T47D (cell line): ENCODE measurements at places on chromosomes 4 and X.
A peak's percentile ranks its signal among the peaks of the same experiment; 100 is the strongest.

DNA sequence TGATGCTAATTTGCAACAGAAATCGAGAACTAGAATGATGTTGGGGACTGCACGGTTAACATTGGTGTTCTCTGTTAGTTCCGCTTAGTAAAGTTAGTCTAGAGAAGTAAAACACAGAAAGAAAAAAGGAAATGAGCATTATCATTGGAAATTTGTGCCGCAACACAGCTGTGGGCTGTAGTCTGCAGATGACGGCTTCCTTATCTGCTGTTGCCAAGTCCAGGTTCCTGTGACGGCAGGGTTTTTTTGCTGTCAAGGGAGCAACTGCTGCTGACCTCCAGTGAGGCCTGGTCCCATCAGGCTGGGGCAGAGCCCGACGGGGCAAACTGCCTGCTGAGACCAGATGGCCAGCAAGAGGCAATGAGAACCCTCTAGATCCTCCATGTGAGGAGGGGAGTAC lies 38.9 kb upstream of the PHEX start:
- DNase-seq: no peak

DNA sequence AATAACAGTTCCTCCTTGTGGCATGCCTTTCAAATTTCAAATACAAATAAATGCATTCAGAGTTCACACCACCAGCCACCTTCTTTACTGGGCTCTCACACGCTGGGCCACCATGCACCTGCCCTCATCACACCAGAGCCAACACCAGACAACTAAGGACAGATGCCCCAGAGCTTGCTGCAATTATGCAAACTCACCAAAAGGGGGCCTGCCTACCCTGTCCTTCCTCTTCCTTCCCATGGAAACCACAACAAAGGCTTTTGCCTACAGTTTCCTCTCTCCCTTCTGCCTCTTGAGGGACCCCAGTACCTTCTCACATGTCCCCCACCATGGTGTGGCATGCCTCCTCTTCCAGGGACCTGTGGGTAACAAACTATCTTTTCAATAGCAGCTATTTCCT lies 1333.9 kb upstream of the TENM3 start:
- DNase-seq: no peak

GRCh38 chr4:37082912-37083311 lies 161.6 kb upstream of the NWD2 start:
- DNase-seq: no peak

DNA sequence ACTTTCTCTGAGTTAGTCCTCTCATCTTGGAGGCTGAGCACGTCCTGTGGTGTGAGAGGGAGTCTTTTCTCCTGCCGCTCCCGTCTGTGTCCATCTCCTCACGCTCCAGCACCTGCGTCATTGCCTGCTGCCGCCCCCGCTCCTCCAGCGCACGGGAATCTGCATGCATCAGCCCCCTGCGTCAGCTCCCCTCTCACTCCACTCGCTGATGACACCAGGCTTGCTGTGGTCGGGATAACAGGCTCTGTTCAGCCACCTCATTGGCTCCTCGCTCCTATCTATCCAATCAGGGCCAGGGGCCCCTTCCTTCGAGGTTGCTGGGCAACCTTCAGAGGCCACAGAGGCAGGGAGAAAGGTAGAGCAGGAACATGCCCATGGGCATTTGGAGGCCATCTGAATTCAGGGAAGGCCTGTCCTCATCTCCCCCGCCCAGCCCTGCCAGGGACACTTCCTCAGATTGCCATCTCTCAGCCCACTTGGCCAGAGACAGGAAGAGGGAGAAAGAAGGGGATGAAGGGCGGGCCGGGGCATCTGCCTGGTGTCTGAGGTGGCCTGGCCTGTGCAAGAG lies 9.3 kb downstream of the ZNF185 start:
- no peak for DNase-seq

GRCh38 chr4:155809835-155810234 lies 51.0 kb downstream of the GUCY1B1 start:
- DNase-seq: peak; percentile 89
